Tibial nerve (tissue), 4 donors: ENCODE measurements at places on chromosomes 4 and X.

- peak; percentile 26 for DNase-seq
Observed at GRCh38 chr4:17058536-17058915, 160.1 kb upstream of the LDB2 start.

DNA sequence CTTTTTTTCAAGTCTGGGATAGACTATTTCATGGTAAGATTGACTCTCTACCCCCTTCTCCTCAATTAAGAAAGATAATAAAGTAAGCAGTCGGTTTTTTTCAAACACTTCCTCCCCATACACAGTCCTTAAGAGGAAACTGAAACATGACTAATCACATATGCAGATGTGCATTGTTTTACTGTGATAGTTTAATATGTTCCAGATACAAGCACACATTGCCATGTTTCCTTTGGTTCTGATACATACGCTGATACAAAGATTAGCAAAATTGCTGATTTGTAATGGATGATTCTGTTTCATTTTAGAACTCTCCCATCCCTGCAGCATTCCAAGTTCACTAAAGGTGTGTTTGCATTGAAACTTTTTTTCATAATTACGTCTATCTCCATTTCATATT lies 76.1 kb downstream of the FBXO8 start:
- DNase-seq = no peak

GRCh38 chr4:102399021-102399420 lies 53.7 kb upstream of the SLC39A8 start:
- DNase-seq = no peak

- DNase-seq = no peak
Observed at GRCh38 chrX:69319376-69319775, 154.1 kb upstream of the PJA1 start.

GRCh38 chrX:40007756-40008705 lies 89.7 kb downstream of the BCOR start:
- DNase-seq = no peak

- DNase-seq = no peak
Observed at GRCh38 chr4:3436798-3437581, 4.8 kb upstream of the HGFAC start.

GRCh38 chrX:23644744-23645143 lies 22.5 kb upstream of the PRDX4 start:
- DNase-seq = no peak

DNA sequence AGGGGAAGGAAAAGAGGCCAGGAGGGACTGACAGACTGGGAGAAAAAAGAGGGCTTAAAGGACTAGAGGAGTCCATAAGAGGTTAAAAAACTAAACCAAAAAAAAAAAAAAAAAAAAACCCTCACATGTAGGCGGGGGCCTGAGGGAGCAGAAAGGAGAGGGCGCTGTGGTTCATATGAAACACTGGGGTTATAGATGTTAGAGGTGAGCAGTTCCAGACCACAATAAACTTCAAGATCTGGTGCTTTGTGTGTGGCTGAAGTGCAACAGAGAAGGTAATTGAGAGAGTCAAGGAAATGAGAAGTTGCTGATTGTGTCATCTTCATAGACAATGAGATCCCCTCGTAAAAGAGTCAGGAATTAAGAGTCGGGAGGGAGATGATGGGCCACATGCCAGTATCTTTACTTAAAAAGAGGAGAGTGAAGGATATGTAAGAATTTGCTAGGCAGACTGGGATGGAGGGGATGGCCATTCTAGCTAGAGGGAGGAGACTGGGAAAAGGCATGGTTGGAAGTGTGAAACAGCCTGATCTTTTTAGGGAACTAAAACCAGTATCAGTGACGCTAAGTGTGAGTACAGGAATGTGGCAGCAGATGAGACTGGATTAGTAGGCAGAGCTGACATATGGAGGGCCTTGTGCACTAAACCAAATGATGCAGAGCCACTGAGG lies 18.4 kb upstream of the OGT start:
- DNase-seq = no peak

- no peak for DNase-seq
Observed at GRCh38 chrX:70908541-70908940, at the start of gene TEX11. TSS of gene TEX11 (minus strand) at chrX:70908711. CDS start at chrX:70907789, 922 bp downstream.

DNA sequence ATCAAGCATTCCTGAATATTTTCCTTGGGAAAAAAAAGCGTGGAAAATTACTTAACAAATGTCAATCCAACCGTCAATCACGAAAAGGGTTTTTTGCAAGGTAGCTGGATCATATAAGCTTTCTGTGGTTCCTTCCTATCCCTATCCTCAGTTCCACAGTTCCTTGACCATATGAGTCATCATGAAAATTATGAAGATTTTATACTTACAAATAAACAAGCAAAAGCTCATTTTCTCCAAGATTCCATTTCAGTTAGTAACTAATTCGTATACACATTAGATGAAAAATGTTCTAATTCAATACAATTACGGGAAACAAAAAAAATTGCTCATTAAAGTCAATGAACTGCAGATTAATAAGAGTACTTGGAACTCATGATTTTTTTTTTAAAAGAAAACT lies 228.8 kb downstream of the NSUN7 start:
- no peak for DNase-seq

- no peak for DNase-seq
Observed at GRCh38 chr4:97759785-97760184, 383.5 kb downstream of the STPG2 start.

GRCh38 chrX:15269618-15270521 lies at the start of gene ASB9:
TSS of gene ASB9 (minus strand) at chrX:15270083. CDS start at chrX:15269874, 209 bp downstream.
- DNase-seq = peak; percentile 4

DNA sequence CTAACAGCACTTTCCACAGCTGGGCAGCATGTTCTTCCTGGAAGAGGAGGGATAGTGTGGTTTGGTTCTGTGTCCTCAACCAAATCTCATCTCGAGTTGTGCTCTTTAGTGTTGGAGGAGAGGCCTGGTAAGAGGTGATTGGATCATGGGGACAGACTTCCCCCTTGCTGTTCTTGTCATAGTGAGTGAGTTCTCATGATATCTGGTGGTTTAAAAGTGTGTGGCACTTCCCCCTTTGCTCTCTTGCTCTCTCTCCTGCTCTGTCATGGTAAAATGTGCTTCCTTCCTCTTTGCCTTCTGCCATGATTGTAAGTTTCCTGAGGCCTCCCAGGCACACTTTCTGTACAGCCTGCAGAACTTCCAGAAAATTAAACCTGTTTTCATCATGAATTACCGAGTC lies 133.7 kb upstream of the NDP start:
- DNase-seq = no peak

- no peak for DNase-seq
Observed at GRCh38 chrX:45799576-45799975, 598.9 kb upstream of the DIPK2B start.
